ENCODE measurements at places on chromosomes 1 and 21.

GRCh38 chr21:18369115-18369514, 34.5 kb downstream of the TMPRSS15 start:
- DNase-seq: no peak

- DNase-seq: no peak
Observed at GRCh38 chr21:37153196-37153934, 80.3 kb downstream of the TTC3 start.

- DNase-seq: no peak
Observed at GRCh38 chr21:16020878-16021277, 291.1 kb downstream of the USP25 start.

DNA sequence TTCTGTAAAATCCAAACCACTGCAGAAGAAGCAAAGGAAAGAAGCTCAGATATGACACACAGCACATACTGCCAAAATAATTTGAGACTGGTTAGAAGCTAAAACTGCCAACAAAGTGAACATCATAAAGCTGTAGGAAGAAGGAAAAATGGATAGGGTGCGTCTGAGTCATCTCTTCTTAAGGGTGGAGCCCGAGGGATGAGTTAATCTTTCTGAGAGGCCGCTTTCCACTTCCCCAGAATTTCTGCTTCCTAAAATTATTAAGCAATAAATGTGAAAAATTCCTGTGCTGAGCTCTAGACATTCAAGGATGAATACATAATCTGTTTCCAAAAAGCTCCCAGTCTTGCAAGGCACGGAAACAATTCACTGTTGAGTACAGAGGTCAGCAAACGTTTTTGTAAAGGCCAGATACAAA, 20.1 kb downstream of the PPT1 start:
- DNase-seq: no peak

- DNase-seq: no peak
Observed at GRCh38 chr1:186541003-186541402, 80.1 kb upstream of the PDC start.

DNA sequence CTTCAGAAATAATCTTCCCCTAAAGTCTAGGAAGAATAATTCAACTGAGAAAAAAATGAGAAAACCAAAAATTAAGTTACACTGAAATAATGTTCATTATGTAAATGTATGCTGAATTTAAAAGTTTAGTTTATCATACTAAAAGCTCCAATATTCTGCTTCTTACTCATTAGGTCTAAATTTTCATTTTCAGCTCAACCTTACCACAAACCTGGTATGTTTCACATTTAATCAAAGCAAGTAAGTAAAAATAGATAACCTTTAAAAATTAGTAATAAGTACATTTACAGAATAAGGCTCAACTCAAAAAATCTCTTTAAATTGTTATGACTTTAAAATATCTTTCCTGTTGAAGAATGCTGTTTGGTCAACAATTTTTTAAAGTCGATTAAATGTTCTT, 15.0 kb downstream of the BTG3 start:
- DNase-seq: no peak

DNA sequence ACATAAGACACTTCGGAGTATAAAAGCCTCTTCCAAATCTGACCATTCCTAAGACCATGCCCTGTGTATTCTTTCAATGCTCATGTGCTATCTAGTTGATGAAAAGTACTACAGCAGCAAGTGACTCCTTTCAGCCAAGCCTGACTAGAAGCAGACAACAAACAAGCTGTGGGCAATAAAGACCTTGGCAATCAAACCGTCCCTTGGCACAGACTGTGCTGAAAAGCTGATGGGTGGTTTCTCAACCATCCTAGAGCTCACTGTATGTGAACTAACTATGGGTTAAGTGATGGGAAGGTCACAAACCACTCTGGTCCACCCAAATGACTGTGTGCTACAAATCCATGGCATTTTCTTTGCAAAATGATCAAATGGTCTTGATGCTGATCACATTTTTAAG, 94.0 kb downstream of the KIAA0319L start:
- no peak for DNase-seq

- DNase-seq: peak; percentile 85
Observed at GRCh38 chr1:150560011-150560438, 10.8 kb downstream of the ADAMTSL4 start.

GRCh38 chr1:44433209-44433608, 28.2 kb downstream of the RNF220 start:
- DNase-seq: peak; percentile 96

DNA sequence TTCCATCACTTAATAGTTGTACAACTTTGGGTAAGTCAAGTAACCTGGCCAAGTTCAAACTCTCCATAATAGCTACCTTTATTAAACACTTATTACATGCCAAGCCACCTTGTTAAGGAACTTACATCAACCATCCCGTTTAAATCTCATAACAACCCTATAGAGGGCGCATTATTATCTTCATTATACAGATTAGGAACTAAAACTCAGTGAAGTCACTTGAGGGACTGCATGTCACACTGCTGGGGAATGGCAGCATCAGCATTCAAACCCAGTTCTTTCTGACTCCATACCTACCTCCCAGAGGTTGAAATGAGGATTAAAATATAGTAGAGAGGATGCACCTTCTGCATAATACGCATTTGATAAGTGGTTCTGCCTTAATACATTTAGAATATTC, 47.1 kb upstream of the PLA2G2C start:
- DNase-seq: peak; percentile 52

DNA sequence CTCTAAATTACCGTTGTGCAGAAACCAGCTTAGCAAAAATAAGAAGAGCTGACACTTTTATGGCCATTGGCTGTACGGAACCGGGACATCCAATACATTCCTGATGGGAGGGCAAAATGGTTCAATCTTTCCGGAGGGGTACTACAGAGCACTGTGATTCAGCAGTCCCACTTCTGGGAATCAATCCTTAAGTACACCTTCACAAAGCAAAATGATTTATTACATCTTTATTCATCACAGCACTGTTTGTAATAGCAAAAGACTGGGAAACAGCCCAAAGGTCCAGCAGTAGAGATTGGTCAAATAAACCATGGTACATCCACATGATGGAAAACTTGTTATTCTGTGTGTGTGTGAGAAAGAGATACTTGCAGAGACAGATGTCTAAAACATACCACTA, 9.7 kb downstream of the GNG12 start:
- DNase-seq: no peak
